ENCODE measurements at places on chromosomes 3 and 15.

- DNase-seq: no peak
Observed at GRCh38 chr15:61987824-61988223, 72.4 kb downstream of the VPS13C start.

GRCh38 chr3:152447511-152447910 is 178.8 kb downstream of the MBNL1 start:
- DNase-seq: no peak

DNA sequence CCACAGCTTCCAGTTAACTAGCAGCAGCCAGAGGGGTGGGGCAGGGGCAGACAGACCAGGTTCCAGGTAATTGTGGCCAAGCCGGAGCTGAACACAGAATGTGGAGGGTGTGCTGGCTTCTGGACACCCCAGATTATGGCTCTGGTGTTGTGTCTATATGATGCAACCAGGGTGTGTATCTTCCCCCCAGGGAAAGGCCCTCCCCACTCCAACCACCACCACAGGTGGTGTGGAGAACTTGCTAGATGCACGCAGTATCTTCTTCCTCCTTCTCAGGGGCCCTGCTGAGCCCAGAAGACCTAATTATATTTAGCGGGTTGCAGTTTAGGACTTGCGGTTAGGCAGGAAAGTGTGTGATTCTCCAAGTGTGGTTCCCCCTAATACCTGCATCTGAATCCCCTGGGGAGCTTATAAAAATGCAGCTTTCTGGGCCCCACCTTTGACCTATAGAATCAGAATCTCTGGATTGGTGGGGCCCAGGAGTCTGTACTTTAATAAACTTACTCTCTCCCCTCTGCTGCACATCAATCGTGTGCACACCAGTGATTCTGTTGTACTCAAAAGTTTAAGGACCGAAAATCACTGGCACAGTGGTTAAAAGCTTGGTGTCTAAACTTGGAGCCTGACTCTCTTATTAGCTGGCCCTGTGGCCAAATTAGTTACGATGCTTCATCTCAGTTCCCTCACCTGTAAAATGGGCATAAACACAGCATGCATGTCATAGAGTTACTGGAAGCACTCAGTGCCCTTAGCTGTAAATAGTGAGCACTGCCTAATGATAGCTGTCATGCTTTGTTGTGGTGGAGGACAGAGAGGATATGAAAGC is 379.1 kb upstream of the PROK2 start:
- no peak for DNase-seq

DNA sequence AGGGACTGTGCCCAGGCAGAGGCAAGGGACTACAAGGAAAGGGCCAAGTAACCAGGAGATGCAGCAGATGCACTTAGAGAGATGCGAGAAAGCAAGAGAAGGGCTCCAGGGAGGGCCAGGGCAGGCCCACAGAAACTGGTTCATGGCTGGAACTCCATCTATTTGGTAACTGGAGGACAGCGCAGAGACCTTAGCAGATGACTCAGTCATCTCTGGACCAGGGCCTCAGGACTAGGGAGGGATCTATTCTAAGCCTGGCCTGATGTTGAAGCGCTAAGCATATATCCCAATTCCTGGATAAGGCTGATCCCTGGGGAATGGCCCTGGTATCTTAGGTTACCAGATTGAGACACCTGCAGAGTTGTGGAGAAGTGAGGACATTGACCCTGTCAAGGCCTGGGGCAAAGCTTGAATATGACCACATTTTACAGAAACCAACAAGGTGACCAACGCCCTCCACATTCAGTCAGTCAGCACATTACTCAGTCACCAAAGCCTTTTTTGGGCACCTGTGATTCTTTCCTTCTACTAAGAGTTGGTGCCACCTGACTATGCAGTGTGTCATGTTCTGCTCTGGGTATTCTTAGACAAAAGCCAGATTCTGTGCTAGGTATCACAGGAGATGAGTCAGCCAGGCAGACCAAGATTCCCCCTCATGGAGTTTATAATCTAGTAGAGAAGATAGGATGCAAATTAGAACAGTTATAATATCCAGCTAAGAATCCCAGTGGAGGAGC is 68.4 kb upstream of the SLCO3A1 start:
- DNase-seq: no peak

GRCh38 chr15:92077353-92078085 is 224.0 kb downstream of the SLCO3A1 start:
- no peak for DNase-seq

DNA sequence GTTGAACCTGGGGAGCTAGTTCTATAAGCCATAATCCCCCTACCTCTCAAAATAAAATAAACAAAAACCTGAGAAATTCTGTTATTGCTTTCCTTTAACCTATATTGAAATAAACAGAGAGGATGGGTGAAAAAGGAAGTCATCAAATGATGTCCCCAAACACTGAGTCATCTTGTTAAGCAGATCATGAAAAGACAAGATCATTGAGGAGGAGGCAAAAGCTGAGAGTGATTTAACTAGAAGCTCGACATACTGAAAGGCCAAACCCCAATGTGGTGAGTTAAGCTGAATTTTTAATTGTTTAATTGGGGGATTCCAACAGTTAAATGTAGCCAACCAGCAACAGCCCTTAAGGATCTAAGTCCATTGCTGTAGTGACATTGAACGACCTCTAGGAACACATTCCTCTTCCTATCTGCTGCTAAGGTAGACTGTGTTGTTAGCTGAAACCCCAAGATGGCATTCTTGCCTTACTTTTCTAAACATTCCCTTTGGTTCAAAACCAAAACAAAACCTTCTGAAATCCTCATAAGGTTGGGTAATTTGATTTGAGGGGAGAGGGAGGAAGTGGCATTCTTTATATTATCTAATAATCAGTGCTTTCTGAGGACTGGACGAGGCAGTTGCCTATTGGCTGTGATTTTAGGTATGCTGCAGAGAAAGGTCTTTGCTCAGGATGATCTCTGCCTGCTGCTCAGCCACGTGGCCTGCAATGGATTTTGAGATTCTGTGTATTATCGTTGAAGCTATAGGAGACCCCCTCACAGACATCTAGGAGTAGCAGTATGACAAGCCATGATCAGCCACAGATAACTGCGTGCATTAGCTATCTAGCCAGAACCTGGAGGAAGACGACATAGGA is 62.7 kb upstream of the BNIP2 start:
- DNase-seq: no peak

DNA sequence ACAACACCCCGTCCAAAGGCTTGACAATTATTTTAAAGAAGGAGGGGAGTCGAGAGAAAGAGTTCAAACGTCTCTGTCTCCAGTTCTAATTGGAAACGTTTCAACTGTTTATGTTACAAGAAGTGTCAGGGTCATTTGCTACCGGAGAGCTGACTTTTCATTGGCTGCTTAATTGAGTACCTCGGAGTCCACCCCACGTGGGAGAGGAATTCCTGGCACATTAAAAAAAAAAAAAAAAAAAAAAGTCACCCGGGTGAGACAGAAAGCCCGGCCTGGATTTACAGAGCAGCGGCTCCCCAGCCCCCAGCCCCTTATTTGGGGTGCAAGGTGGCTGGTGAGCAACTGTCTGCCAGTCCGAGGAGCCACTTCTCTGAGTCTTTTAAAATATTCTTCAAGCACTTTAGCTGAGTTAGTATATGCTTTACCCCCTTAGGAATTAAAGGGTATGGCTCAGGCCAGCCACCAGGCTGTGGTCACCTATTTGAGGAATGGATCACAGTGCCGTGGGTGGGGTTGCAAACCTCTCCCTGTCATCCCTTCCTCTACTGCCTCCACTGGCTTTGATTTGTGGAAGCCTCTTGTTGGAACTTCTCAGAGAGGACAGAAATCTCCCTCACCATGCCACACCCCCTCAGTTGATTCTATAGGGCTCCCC is 3.9 kb upstream of the TLE3 start:
- DNase-seq: no peak

DNA sequence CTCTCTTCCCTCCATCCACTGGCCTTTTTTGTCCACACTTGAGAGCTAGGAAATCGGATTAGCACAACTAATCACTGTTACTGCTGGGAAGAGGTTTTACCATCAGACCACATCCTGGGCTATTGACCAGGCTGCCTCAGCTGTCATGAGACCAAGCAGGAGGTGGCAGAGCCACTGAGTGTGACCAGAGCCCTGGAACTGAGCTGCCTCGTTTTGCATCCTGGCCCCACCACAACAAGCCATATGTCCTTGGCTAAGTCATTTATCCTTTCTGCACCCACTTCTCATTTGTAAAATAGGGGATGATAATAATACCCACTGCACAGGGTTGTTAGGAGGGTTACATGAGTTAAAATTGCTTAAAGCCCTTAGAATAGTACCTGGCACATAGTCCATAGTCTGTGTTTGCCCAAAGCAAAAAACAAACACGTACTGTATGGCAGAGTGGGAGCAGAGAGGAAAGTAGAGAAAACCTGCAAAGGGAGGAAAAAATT is 34.1 kb downstream of the TMEM158 start:
- no peak for DNase-seq

- no peak for DNase-seq
Observed at GRCh38 chr3:160232014-160232413, 6.8 kb downstream of the C3orf80 start.

DNA sequence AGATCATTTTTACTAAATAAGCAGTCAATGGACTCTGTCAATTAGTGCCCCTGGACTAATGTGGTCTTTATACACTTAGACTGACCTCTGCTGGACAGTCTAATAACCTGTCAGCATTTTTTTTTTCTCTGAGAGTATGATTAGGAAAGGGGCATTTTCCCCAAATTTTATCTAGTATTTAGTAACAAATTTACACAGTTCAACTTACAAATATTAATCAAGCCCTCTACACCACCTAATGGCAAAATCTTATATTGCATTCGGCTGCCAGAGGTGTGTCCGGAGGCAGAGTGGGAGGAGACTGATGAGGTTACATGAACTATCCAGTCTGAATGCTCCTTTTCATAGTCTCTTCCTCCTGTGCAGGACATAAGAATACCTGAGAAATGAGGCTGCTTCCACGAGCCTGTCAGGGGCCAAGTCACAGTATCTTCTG is 36.0 kb upstream of the COLQ start:
- peak; percentile 3 for DNase-seq

- DNase-seq: no peak
Observed at GRCh38 chr3:135040321-135041240, 245.5 kb downstream of the EPHB1 start.

- no peak for DNase-seq
Observed at GRCh38 chr3:39755100-39755499, 54.3 kb upstream of the MYRIP start.

DNA sequence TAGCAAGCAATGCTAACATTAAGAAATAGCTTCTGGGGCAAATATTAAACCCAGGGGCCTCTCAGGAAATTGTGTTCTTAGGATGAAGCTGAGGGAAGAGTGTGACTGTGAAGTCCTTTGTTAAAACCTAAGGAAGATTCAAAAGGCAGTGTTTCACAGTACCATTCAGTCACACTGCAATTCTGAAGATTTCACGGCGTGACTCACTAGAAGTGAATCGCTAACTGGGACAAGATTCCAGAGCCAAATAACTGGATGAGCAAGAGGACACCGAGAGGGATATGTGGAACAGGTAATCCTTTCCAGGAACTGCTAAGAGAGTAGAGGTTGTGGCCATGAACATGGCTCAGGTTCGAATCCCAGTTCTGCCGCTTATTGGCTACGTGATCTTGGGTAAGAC is 61.8 kb upstream of the SMAD3 start:
- DNase-seq: no peak

DNA sequence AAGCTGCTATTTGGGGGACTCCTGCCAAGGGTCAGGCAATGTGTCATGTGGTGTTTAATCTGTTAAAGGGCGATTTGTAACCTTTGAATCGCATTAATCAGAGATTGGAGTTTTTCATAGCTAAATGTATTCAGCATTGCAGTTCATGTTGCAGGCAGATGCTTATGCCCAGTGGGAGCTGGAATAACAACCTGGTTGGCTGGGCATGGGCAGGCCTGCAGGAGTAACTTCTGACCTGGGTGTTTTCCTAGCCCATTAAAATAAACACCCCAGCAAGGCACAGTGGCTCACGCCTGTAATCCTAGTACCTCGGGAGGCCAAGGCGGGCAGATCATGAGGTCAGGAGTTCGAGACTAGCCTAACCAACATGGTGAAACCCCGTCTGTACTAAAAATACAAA is 268.7 kb downstream of the BBX start:
- no peak for DNase-seq

DNA sequence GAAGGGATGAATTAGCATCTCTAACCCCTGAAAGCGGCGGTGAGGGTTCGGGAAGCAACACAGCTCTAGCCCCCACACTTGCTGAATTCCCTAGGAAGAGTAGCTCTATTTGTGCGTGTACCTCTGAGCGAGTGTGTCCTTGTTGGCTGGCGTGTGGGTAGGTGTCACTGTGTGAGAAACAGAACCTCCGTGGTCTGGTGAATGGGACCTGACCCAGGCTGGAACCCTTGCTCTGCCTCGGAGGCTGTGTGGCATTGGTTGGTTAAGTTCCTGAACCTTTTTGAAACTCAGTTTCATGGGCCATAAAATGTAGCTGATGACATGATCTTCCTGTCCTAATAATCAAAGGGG is 414 bp upstream of the TMEM115 start:
- no peak for DNase-seq

DNA sequence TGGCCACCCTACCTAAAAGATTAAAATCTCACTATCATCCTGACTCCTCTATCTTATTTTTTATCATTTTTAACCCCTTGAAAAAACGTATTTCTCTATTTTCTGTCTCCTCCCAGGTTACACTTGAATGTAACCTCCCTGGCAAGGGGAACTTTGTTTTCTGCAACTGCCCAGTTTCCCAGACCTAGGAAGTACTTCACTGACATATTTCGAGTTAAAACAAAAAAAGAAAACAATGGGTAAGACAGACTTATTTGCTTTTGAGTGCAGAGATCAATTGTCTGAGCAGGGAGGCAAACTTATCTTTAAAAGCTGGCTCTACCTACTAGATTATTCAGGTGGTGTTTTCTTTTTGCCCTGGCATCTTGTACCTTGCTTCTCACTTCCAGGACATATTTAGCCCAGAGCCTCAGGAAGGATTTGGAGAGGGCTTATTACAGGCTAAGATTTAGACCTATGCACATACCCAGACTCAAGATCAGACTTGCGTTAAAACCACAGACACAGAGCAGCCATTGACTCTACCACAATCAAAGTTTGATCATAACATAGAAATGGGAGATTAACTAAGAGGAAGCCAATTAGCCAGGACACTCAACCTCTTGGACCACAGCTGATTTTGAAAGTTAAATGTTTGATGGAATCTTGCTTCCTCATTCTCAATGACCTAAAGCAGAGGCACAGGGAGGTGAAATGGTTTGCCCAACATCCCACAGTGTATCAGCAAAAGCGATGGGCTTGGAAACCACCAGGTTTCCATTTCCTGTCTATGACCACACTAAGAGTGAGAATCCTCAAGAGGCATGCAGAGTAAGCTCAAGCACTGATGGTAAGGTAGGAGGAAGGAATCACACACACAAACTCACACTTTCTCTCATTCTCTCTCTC is 169.5 kb upstream of the THBS1 start:
- no peak for DNase-seq
